ENCODE measurements at places on chromosomes 6 and 20.

DNA sequence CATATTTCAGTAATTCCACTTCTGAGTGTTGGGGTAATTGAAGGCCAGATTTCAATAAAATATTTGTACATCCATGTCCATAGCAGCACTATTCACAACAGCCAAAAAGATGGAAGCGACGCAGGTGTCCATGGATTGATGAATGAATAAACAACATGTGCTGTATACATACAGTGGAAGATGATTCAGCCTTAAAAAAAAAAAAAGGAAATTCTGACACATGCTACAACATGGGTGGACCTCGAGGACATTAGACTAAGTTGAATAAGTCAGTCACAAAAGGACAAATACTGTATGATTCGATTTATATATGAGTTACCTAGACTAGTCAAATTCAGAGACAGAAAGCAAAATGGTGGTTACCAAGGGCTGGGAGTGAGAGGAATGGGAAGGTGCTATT is 57.2 kb downstream of the TRAM2 start:
- DNase-seq, result no peak

GRCh38 chr6:144641286-144641685 is 356.2 kb downstream of the UTRN start:
- no peak for DNase-seq

- DNase-seq, result no peak
Measured at GRCh38 chr6:148395583-148396101, 53.0 kb downstream of the SASH1 start.

DNA sequence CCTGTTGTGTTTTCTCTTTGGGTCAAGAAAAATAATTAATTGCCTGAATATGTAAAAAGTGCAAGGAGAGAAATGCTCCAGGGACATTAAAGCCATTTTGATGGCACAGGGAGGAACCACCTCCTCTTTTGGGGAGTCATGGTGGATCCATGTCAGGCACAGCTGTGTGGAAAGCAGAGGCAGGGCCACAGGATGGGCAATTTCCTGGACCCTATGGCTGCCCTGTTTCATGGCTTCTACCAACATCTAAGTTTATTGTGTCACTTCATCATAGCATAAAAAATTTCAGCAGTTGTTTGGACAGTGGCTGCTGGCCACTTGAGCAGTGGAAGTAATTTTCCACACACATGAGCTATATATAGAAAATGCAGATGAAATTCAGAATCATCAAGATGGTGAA is 238.2 kb downstream of the SYNE1 start:
- DNase-seq, result no peak

GRCh38 chr6:114707081-114707620 is 364.3 kb upstream of the HS3ST5 start:
- DNase-seq, result no peak

- DNase-seq, result no peak
Measured at GRCh38 chr6:50128420-50129005, 78.8 kb upstream of the DEFB112 start.

GRCh38 chr6:15376900-15377487 is 131.1 kb downstream of the JARID2 start:
- DNase-seq, result no peak

DNA sequence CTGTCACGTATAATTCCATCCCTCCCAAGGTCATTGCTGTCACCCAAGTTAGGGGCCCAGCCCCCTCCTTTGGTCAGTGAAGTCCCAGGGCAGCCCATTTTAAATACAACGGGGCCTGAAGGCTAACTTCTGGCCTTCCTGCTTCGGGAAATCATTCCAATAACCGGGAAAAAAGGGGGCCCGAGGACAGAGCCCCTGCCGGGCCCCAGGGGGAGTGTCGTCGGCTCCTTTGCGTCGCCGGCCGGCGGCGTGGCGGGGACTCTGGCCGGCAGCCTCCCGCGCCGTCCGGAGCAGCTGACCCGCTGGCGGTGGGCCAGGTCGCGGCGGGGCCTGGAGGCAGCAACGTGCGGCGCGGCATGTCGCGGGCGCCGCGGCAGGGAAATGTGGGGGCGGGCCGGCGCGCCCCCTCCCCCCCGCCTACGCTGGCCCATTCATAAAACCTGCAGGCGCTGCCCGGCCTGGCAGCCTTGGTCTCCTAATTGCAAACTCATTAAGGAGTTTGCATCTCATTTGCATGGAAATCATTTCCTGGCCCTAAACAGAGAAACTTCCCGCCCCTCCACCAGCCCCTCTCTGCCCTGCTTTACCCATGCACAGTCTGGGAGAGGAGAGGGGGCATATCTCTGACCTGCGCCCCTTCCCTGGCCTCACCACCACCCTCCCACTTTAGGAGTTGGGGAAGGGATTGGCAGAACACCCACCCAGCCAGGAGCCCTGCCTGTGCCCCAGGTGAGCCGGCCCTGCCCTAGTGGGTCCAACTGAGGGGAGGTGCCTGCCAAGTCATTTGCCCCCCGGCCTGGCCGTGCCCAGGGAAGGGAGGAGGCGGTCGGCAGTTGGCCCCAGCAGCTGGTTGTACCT is 50.7 kb downstream of the MRPL14 start:
- DNase-seq, result no peak

GRCh38 chr20:5748246-5748645 is 2.0 kb upstream of the SHLD1 start:
- no peak for DNase-seq

DNA sequence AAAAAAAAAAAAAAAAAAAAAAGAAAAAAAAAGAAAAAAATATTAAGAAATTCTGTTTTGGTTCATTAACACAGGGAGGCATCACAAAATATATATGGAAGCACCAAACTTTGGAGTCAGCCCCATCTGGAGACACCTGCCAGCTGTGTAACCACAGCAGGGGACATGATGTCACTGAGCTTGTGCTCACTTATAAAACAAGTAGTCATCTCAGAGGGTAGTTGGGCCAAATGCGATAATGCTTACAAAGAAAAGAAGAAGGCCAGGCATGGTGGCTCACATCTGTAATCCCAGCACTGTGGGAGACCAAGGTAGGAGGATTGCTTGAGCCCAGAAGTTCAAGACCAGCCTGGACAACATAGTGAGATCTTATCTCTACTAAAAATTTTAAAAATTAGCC is 1.1 kb upstream of the BNIP5 start:
- DNase-seq, result no peak

GRCh38 chr6:21230536-21230935 is 363.0 kb upstream of the SOX4 start:
- DNase-seq, result no peak

- DNase-seq, result no peak
Measured at GRCh38 chr20:57473246-57474048, 51.5 kb downstream of the CTCFL start.

- DNase-seq, result no peak
Measured at GRCh38 chr20:63548542-63548941, 993 bp upstream of the SRMS start.

- no peak for DNase-seq
Measured at GRCh38 chr6:154234019-154234772, 122.4 kb downstream of the IPCEF1 start.

DNA sequence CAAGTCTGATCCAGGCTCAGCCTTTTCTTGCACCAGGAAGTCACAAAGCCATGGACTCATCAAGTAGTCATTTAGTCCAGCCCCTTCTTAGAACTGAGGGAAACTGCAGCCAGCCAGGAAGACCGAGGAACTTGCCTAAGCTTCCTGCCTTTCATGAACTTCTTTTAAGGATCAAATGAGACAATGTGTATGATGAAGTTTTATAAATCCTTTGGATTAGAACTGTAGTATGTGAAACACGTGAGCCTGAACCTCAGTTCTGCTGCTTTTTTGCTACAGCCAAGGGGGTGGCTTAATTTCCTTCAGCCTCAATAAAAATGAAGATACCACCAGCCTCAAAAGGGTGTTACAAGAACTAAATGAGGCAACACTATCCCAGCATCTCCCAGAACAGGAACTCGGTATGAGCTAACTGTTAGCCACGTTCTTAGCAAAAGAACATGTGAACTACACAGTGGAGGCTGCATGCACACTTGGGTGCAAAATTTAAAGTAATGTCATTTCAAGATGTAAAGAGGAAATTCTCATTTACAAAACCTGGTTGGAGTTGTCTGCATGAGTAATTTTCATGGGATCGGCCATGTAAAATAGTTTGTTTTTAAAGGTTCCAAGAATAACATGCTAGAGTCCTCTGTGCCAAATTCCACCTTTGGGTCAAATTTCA is 76.0 kb upstream of the TBC1D7 start:
- DNase-seq, result no peak

- DNase-seq, result no peak
Measured at GRCh38 chr6:140071601-140072062, 697.2 kb upstream of the CITED2 start.

DNA sequence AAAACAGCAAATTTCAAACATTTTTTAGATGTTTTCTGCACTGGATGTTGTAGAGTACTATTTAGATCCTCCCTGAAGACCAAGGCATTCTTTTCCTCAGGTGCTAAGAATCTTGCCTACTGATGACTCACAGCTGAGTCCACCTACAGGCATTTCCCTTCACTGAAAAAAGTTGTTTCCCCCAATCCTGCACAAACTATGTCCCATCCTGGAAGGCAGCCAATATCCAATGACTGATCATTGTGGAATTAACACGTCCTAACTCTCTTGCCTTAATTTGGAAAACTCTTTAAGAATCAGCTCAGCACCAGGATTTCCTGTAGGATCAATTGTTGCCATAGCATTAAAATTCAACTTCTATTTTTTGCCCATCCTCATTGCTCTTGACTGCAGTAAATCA is 268.4 kb upstream of the IRAK1BP1 start:
- DNase-seq, result no peak

- no peak for DNase-seq
Measured at GRCh38 chr20:49993301-49993751, 10.5 kb downstream of the SNAI1 start.

DNA sequence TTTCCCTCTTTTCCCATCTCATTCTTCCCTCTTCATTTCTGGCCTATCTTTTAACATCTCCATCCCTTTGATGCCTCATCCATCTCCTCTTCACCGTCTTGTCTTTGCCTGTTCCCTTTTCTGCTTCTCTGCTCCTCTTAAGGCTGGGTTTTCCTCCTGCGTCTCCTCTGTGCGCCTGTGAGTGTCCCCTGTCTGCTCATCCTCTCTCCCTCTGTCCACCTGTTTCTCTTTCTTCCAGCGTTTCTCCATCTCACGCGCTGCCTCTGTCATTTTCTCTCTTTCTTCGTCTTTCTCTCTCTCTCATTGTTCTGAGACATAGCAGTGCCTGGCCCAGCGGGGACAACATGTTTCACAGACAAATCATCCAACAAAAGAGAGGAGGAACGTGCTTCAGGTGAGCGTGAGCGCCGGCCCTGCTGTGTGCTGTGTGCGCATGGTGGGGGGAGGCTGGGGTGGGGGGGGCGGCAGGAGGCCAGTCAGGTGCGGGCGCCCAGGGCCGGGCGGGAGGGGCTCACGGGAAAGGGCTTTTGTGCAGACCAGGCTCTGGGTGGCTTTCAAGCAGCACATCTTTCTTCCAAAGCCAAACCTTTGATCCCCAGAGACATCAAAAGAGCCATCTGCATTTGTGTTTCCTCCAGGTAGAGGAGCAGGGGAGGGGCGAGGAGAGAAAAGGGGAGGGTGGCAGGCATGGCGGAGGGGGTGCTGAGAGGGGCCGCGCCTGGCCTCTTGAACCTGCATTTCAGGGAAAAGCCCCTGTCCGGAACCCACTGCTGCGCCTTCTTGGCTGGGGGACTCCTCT is 121.3 kb downstream of the VEGFA start:
- no peak for DNase-seq

DNA sequence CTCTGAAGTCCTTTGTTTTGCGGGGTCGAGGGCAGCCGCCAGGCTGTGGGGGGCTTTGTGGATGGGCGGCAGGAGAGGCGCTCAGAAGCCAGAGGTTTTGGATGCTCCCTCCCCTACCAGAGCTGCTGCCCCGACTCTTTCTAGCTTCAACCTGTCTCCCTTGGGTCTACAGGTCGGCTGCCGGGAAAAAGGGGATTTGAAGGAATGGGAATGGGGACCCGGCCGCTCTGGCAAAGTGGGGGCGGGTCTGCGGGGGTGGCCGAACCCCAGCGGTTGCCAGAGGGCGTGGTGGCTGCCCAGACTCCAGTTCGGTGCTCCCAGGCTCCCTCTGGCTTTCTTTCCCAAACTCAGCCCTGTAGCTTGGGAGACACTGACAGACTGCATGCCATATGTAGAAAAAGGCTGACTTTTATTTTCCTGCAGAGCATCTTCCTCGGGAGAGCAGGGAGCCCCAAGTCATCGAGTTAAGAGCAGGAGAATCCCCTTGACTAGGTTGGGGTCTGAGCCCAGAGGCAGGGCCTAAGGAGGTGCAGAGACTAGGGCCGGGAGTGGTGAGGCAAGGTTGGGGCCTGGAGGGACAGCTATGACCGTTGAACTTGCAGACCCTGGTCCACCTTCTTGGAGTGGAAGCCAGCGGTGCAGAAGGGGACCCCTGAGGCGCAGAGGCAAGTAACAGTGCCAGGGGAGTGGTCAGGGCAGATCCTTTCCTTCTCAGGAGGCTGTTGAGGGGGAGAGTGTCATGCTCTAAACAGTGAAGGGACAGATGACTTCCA is 1.4 kb upstream of the PPP1R18 start:
- no peak for DNase-seq

- DNase-seq, result no peak
Measured at GRCh38 chr6:34596798-34597197, 40.7 kb upstream of the SPDEF start.

DNA sequence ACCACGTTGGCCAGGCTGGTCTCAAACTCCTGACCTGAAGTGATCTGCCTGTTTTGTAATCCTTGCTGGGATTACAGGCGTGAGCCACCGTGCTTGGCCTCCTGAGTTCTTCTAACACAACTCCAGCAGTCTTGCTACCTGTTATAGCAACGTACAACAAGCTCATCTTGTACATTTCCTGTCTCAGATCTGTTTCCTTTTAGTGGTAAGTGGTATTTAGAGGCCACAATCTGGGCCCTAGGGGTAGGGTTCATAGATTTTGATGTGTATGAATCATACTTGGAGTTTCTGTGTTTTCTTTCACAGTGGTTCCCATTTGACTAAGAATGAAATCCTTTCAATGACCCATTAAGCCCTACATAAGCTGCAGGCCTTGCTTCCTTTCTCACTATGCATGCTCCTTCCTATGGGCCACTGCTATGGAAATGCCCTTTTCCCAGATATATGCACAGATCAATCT is 27.1 kb upstream of the SYNCRIP start:
- DNase-seq, result peak; percentile 23

- DNase-seq, result no peak
Measured at GRCh38 chr6:15504040-15504495, 158.8 kb downstream of the DTNBP1 start.

DNA sequence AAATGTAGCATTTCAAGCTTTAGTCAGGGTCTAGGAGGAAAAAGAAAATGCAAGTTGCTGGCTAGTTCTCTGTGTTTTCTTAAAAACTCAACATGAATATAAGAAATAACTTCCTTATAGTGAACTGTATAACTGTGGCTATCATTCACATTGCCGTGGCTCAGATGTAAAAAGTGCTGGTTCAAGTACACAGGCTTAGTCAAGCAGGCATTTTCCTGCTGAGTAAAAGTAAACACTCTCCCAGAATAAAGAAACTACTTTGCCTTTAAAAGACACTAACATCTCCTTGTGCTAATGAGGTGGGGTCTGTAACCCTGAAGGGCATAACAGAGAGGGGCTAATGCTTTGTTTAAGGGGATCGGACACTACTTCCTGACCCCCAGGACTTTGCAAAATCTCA is 3.3 kb downstream of the ATP5F1E start:
- no peak for DNase-seq
